Pancreas (tissue), 10 donors: ENCODE measurements at places on chromosomes 13 and 19. TPM values are rescaled to one million over a fixed set of nuclear protein-coding genes. Genes with fewer than 3 reads are reported as not detected.

Gene DKKL1
- polyA plus RNA-seq, result 0.12 TPM

GRCh38 chr13:108278466-108278865 is 8.9 kb downstream of the TNFSF13B start:
- H3K27ac ChIP-seq, result no peak overlapping the region
- DNase-seq, result no peak
- no peak overlapping the region for H3K4me3 ChIP-seq
- no peaks in the 10 kb centered on the region for H3K4me1 ChIP-seq
- H3K36me3 ChIP-seq, result no peaks in the 10 kb centered on the region

GRCh38 chr19:2282062-2282861 is at the start of gene PEAK3:
TSS of gene PEAK3 (minus strand) at chr19:2282175. CDS start at chr19:2280931, 1,244 bp downstream.
- H3K36me3 ChIP-seq, result no peaks in the 10 kb centered on the region
- DNase-seq, result no peak
- H3K27ac ChIP-seq, result no peak within 1 kb of the TSS

- DNase-seq, result no peak
- H3K4me1 ChIP-seq, result no peaks in the 10 kb centered on the region
- H3K36me3 ChIP-seq, result no peaks in the 10 kb centered on the region
Observed at GRCh38 chr13:59721926-59722910, 441.5 kb downstream of the DIAPH3 start.

- peaks cover 17% of the 10 kb centered on the region for H3K4me1 ChIP-seq
- no peaks in the 10 kb centered on the region for H3K36me3 ChIP-seq
- H3K4me3 ChIP-seq, result no peak overlapping the region
- H3K27me3 ChIP-seq, result no peaks in the 10 kb centered on the region
Observed at GRCh38 chr13:99911965-99912566, 59.5 kb downstream of the ZIC5 start.

GRCh38 chr13:74550039-74550438 is 415.8 kb upstream of the KLF12 start:
- no peaks in the 10 kb centered on the region for H3K36me3 ChIP-seq
- no peak for DNase-seq
- H3K4me1 ChIP-seq, result no peaks in the 10 kb centered on the region

Gene GRK1
- 0.02 TPM for polyA plus RNA-seq

- H3K27me3 ChIP-seq, result no peaks in the 10 kb centered on the region
- H3K4me3 ChIP-seq, result no peak overlapping the region
- H3K4me1 ChIP-seq, result peaks cover 3% of the 10 kb centered on the region
- no peak for DNase-seq
Observed at GRCh38 chr13:27137759-27138158, 33.9 kb downstream of the USP12 start.

DNA sequence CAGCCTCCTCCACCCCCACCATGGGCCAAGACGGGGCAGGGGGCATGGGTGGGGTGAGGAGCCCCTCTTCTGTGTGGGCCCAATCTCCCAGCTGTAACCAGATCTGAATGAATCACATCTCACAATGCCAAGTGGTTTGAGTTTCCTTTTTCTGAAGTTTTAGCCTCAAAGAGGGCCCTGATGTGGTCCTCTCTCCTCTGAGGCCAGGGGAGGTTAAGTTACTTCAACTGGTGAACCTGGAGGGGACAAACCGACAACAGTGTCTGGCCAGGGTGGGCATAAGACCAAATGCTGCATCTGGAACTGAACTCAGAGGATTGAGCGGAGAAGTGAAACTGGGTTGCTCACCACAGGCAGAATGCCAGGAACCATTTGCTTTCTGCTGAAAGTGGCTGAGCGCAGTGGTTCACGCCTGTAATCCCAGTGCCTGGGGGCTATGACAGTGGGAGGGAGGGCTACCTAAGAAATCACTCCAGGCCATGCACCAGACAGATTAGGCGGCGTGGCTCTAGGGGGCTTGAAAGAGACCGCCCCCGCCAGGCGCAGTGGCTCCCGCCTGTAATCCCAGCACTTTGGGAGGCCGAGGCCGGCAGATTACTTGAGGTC is 15.4 kb upstream of the IRGC start:
- H3K4me1 ChIP-seq, result no peaks in the 10 kb centered on the region
- H3K4me3 ChIP-seq, result no peak overlapping the region
- H3K27ac ChIP-seq, result peak overlapping the region; percentile 71
- DNase-seq, result no peak

DNA sequence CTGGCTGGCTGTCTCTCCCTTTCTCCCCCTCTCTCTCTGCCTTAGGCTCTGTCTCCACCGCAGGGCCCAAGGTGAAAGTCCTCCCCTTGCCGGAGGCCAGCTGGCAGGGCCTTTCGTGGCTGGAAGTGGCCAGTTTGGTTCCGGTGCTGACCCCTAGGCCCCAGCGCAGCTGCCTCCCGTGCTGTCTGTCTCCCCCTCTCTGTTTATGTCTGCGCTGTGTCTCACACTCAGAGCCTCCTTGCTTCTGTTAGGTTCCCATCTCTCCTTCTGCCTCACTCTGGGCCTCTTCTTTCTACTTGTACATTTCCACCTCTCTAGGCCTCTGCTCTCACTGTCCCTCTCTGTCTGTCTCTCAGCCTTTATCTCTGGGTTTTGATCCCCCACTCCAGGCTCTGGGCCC is 13.1 kb downstream of the CCDC97 start:
- H3K36me3 ChIP-seq, result no peaks in the 10 kb centered on the region
- H3K27ac ChIP-seq, result peak overlapping the region; percentile 39
- no peaks in the 10 kb centered on the region for H3K27me3 ChIP-seq
- no peak for DNase-seq
- H3K4me1 ChIP-seq, result no peaks in the 10 kb centered on the region
- no peak overlapping the region for H3K4me3 ChIP-seq

- no peaks in the 10 kb centered on the region for H3K27me3 ChIP-seq
- no peaks in the 10 kb centered on the region for H3K36me3 ChIP-seq
- no peak overlapping the region for H3K4me3 ChIP-seq
- H3K4me1 ChIP-seq, result no peaks in the 10 kb centered on the region
Observed at GRCh38 chr13:47553329-47553977, 447.6 kb downstream of the SUCLA2 start.

Gene ZNF587B
- 4.4 TPM for polyA plus RNA-seq

DNA sequence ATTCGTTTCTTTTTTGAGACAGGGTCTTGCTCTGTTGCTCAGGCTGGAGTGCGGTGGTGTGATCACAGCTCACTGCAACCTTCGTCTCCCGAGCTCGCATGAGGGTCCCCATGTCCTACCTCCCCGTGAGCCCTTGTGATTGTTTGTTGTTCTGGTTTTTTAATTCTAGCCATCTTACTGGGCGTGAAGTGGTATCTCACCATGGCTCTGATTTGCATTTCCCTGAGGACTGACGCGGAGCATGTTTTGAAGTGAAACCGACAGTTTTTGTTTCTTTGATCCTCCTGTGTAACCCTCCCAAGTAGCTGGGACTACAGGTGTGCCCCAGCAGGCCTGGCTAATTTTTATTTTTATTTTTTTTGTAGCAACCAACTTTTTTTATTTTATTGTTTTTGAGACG is 21.7 kb downstream of the GNG7 start:
- H3K4me1 ChIP-seq, result no peaks in the 10 kb centered on the region
- no peaks in the 10 kb centered on the region for H3K27me3 ChIP-seq
- no peak overlapping the region for H3K27ac ChIP-seq
- H3K4me3 ChIP-seq, result no peak overlapping the region

DNA sequence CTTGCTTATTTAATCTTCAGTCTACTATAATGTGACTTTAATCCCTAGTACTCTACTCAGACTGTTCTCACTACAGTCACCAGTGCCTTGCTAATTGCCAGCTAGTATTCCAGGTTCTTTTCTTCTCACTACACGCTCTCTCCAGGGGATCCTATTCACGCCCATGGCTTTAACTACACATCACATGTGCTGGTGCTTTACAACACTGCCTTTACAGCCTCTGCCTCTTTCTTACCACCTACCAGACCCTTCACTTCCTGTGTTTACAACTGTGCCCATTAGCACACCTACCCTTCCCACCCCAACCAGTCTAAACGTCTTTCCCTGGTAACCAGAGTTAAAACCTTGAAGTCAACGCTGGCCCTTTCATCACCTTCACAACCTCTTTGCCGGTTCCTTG is 249.5 kb downstream of the DNAJC15 start:
- H3K4me1 ChIP-seq, result peaks cover 16% of the 10 kb centered on the region
- no peak overlapping the region for H3K27ac ChIP-seq

- H3K4me3 ChIP-seq, result no peak overlapping the region
- H3K27me3 ChIP-seq, result no peaks in the 10 kb centered on the region
- peaks cover 61% of the 10 kb centered on the region for H3K4me1 ChIP-seq
- no peak for DNase-seq
- H3K36me3 ChIP-seq, result no peaks in the 10 kb centered on the region
Observed at GRCh38 chr19:56112313-56112709, 8.8 kb downstream of the ZNF787 start.

Gene LIPE
- polyA plus RNA-seq, result 38.3 TPM

- no peak overlapping the region for H3K27ac ChIP-seq
- no peak for DNase-seq
- H3K4me3 ChIP-seq, result no peak overlapping the region
Observed at GRCh38 chr13:52703482-52703881, 36.1 kb downstream of the CNMD start.

- H3K27ac ChIP-seq, result no peak overlapping the region
- no peaks in the 10 kb centered on the region for H3K4me1 ChIP-seq
- H3K27me3 ChIP-seq, result no peaks in the 10 kb centered on the region
- no peaks in the 10 kb centered on the region for H3K36me3 ChIP-seq
Observed at GRCh38 chr13:99303863-99304521, 3.2 kb downstream of the GPR183 start.

DNA sequence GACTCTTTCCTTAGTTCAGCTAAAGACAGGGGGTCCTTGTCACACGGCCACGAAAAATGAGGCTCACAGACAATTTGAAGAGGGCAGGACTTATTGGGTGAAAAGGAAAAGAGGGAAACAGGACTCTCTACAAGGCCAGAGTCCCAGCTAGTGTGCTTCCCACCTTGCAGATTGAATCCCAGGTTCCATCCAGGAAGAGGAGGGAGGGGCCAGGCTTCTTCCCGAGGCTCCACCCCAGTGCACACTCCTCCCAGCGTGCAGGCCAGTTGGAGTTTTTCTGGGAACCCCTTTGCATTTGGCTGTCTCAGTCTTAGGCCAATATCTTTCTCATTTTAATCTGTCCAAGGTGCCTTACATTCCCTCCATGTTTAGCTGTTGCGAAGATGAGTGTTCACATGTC is 106.8 kb downstream of the DNAJC3 start:
- H3K27me3 ChIP-seq, result no peaks in the 10 kb centered on the region
- H3K4me3 ChIP-seq, result no peak overlapping the region
- H3K27ac ChIP-seq, result no peak overlapping the region
- DNase-seq, result no peak

Gene VSTM1
- polyA plus RNA-seq, result not detected

- H3K4me1 ChIP-seq, result no peaks in the 10 kb centered on the region
- H3K27ac ChIP-seq, result no peak overlapping the region
- H3K4me3 ChIP-seq, result no peak overlapping the region
- no peak for DNase-seq
- H3K27me3 ChIP-seq, result no peaks in the 10 kb centered on the region
- H3K36me3 ChIP-seq, result no peaks in the 10 kb centered on the region
Observed at GRCh38 chr19:38247734-38248268, 8.4 kb downstream of the PPP1R14A start.

DNA sequence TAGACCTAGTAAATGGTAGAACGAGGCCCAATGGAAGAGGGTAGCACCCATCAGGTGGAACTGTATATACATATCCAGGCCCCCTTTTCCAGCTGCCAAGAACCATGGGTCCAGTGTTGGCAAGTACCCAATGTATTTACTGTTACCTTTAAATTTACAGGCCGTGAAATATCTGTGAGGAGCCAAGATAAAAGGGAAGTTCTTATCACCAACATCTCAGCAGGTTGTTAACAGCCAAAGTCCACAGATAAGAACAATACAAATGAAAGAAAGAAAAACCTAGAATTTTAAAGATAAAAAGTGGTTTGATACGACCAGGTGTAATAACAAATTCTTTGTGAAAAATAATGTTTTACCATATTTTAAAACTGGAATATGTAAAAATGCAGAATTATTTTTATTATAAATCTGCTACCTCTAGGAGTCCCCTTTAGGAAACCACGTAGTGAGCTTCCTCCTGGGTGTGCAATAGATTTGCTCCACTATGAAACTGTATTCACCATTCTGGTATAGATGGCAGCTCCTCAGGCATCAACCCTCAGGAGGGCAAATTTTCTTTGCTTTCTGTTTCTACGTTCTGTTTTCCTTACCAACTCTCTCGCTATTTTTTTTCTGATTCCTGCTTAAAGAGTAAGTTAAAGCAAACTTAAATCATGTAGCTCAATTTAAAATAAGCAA is 292.2 kb upstream of the SLC10A2 start:
- H3K27me3 ChIP-seq, result no peaks in the 10 kb centered on the region
- H3K4me3 ChIP-seq, result no peak overlapping the region
- no peak overlapping the region for H3K27ac ChIP-seq
- H3K36me3 ChIP-seq, result no peaks in the 10 kb centered on the region
- no peak for DNase-seq

GRCh38 chr19:42276821-42277220 is 7.8 kb downstream of the CIC start:
- no peak overlapping the region for H3K4me3 ChIP-seq
- no peak overlapping the region for H3K27ac ChIP-seq
- DNase-seq, result no peak
- H3K27me3 ChIP-seq, result no peaks in the 10 kb centered on the region

GRCh38 chr19:48445256-48445605 is 552 bp upstream of the GRWD1 start:
- H3K36me3 ChIP-seq, result peaks cover 14% of the 10 kb centered on the region
- no peaks in the 10 kb centered on the region for H3K27me3 ChIP-seq
- peak overlapping the region; percentile 87 for H3K27ac ChIP-seq
- peaks cover 7% of the 10 kb centered on the region for H3K4me1 ChIP-seq

Gene CEACAM8
- not detected for polyA plus RNA-seq

Gene WDR87
- 0.02 TPM for polyA plus RNA-seq

DNA sequence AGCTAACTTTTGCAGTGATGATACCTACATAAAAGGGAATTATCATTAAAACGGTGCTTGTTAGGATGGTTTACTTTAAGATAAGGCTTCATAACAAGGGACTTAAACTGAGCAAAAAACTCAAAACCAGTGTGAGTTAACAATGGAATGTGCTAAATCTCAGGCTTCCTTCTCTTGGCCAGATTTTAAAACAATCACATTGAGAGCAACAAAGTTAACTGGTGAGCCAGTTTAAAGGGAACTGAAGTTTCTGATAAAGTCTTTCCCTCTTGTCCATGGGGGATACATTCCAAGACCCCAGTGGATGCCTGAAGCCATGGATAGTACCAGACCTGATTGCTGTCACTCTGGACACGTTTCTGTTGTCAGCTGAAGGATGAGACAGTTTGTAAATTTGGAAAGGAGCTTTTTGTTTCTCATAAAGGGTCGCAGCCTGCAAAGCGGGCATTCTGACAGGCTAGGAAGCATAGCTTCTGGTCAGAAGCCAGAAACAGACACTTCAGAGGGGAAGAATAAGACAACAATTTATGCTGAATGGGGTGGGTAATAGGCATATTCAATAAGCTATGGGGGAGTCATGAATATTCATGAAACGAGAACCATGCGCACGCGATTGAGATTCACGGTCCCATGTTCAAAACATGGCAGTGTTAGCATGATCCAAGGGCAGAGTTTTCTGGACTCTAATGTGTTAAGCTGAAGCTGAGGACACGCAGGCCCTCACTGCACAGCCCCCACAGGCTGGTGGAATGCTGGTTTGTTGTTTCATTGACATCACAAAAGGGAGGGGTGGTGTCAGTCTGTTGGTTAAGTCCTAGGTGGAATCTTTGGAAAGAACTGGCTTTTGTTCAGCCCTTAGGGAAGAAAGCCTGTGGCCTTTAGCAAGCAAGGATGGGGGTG is 150.6 kb upstream of the RNF113B start:
- no peaks in the 10 kb centered on the region for H3K36me3 ChIP-seq
- no peaks in the 10 kb centered on the region for H3K27me3 ChIP-seq
- no peak overlapping the region for H3K27ac ChIP-seq
- no peak for DNase-seq
- no peaks in the 10 kb centered on the region for H3K4me1 ChIP-seq

Gene NLRP11
- 0.04 TPM for polyA plus RNA-seq

Gene VAV1
- polyA plus RNA-seq, result 1.0 TPM
